Right atrium auricular region (tissue), 2 donors: ENCODE measurements at places on chromosomes 1 and 21.
A peak's percentile ranks its signal among the peaks of the same experiment; 100 is the strongest.

DNA sequence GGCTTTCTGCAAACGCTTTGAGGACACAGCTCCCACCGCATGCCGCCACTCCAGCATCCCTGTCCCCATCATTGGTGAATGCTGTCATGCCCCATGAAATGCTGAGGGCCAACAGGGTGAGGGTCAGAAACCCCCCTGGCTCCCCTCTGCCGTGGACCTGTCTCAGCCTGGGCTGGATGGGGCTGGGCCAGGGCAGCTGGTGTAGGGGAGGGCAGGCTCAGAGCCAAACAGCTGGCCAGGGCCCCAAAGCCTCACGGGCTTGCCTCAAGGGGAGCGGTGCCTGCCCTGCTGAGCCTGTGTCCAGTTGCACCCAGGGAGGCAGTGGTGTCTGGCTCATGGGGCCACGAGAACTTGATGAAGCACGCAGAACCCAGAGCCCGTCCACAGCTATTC, 49.7 kb downstream of the S100B start:
- H3K27ac ChIP-seq: peak overlapping the region; percentile 80
- H3K27me3 ChIP-seq: no peaks in the 10 kb centered on the region
- peaks cover 65% of the 10 kb centered on the region for H3K36me3 ChIP-seq
- no peak overlapping the region for H3K4me3 ChIP-seq
- no peaks in the 10 kb centered on the region for H3K4me1 ChIP-seq
- DNase-seq: peak; percentile 49

DNA sequence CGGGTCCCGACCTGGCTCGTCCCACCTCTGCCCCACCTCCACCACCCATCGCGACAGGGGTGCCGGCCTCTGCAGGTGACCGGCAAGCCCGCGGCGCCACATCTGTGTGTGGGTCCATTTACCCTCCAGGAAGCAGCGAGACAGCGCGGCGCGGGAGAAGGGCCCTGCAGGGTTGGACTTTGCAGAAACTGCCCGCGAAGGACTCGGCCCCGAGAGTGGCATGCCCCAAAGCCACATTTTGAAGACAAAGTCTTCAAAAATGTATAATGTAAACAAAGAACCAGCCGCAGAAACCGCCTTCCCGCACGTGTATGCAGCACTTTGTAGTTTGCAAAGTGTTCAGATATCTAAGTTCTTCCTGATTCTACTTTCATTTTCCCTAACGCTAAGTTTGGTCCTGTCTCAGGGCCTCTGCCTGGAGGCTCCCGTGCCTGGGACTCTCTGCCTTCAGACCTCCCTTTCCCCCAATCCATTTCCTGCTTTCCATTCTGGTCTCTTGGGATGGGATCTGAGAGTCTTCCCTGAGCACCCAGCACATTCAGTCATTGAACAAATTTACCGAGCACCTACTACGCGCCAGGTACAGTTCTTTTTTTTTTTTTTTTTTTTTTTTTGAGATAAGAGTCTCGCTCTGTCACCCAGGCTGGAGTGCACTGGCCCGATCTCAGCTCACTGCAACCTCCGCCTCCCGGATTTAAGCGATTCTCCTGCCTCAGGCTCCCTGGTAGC, 524 bp upstream of the TMCO4 start:
- H3K27me3 ChIP-seq: no peaks in the 10 kb centered on the region
- H3K36me3 ChIP-seq: no peaks in the 10 kb centered on the region
- peak; percentile 61 for DNase-seq
- peaks cover 12% of the 10 kb centered on the region for H3K4me1 ChIP-seq
- peak overlapping the region; percentile 62 for H3K4me3 ChIP-seq
- H3K27ac ChIP-seq: peak overlapping the region; percentile 65

DNA sequence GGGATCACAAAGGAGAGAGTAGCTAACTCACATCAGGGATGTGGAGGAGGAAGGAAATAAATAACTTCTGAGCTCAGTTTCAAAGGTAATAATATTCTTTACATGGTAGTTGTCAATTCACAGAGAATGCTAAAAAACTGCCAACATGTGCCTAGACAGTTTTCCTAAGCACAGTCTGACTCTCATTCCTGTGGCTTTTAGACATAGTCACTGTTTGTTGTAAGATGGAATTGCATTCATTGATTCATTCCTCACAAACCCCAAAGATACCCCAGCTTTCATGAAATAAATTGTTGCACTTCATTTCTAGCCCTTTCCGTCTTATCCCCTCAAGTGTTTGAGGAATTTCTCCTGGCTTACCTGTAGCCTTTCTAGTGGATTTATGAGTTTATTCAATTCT, 263.9 kb downstream of the NTNG1 start:
- no peak overlapping the region for H3K4me3 ChIP-seq
- H3K27me3 ChIP-seq: no peaks in the 10 kb centered on the region
- no peaks in the 10 kb centered on the region for H3K36me3 ChIP-seq
- H3K4me1 ChIP-seq: no peaks in the 10 kb centered on the region
- DNase-seq: no peak
- H3K27ac ChIP-seq: no peak overlapping the region

- no peak for DNase-seq
- no peaks in the 10 kb centered on the region for H3K27me3 ChIP-seq
- no peaks in the 10 kb centered on the region for H3K4me1 ChIP-seq
- H3K27ac ChIP-seq: no peak overlapping the region
- no peak overlapping the region for H3K4me3 ChIP-seq
Observed at GRCh38 chr1:70090875-70091274, 114.5 kb downstream of the LRRC40 start.

DNA sequence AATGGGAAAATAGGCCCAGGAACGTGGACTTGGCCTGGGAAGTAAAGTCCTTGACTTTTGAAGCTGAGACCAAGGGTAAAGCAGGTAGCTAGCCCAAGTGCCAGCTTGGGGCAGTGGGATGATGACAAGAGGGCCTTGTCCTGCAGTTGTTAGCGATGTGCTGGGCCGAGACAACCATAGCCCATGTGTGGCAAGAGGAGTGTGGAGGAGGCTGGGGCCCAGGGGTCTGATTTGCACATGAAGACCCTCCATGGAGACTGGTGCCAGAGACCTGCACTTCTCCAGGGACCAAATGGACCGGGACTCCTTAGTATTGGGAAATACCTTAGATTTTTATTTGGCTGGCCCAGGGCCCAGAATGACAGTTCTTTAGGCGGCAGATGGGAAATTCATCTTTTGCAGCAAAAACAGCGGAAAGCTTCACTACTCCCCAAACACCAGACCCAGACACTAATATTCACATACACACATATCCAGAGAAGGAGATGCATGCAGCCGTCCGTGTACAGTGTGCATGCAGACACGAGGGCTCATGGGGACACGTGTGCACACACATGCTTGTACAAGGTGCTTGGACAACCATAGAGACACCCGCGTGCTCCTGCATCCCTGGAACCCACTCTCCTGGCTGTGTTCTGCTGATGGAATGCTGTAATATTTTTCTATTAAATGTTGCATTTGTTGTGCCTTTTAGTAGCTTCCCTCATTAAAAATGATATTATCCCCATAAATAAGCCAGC, 78.1 kb upstream of the CSF3R start:
- H3K4me1 ChIP-seq: no peaks in the 10 kb centered on the region
- no peak for DNase-seq
- no peaks in the 10 kb centered on the region for H3K27me3 ChIP-seq
- no peak overlapping the region for H3K27ac ChIP-seq
- H3K36me3 ChIP-seq: no peaks in the 10 kb centered on the region
- H3K4me3 ChIP-seq: no peak overlapping the region

- no peak for DNase-seq
- no peaks in the 10 kb centered on the region for H3K4me1 ChIP-seq
- peak overlapping the region; percentile 96 for H3K27ac ChIP-seq
- H3K36me3 ChIP-seq: no peaks in the 10 kb centered on the region
- no peaks in the 10 kb centered on the region for H3K27me3 ChIP-seq
Observed at GRCh38 chr1:46133181-46133658, 791 bp upstream of the PIK3R3 start.

- H3K27ac ChIP-seq: no peak overlapping the region
- H3K4me1 ChIP-seq: no peaks in the 10 kb centered on the region
- no peaks in the 10 kb centered on the region for H3K36me3 ChIP-seq
- peaks cover 11% of the 10 kb centered on the region for H3K27me3 ChIP-seq
- DNase-seq: no peak
Observed at GRCh38 chr1:107142140-107142542, 1.3 kb downstream of the NTNG1 start.

DNA sequence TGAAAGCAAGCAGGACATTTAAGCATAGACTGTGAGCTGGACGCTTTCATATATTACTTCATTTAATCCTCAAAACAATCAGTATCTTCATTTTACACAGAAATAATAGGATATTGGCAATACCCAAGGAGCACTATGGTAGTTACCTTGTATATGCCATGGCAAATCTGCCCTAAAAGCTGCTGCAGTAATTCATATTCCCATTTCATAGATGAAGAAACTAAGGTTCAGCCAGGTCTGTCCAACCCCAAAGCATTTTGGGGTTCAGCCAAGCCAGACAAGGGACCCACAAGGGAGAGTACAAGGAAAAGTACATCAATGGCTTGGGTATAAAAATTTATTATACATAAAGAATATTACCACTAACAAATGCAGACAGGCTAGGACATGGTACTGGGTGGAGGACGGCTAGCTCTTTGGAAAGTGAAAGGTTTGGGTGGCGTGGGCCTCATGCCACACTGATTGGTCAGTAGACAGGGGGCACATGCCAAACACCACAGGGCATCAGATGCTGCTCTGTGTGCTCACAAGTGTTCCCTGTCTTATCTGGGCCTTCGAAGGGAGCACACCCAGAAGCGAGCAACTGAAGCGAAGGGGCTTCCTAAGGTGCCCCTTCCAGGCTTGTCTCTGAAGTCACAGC, 23.9 kb upstream of the PTAFR start:
- H3K27me3 ChIP-seq: no peaks in the 10 kb centered on the region
- no peak overlapping the region for H3K4me3 ChIP-seq
- no peak overlapping the region for H3K27ac ChIP-seq
- H3K4me1 ChIP-seq: no peaks in the 10 kb centered on the region

DNA sequence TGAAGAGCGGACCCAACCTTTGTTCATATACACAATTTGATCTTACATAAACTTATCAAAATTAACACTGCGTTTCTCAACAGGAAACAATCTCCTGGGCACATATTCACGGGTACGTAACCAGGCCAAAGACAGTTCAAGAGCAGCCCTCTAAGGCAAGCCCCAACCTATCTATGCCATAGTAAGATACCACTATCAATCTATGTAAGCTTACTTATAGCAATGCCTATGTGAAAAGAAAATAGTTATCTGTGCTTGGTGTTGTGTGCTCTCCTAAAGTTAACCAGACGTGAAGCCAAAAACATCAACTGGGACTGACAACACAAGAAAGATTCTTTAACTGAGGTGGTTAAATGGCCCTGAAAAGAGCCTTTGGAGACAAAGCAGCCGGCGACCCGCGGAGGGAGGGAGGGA, 49.4 kb upstream of the BOLA1 start:
- H3K36me3 ChIP-seq: no peaks in the 10 kb centered on the region
- no peaks in the 10 kb centered on the region for H3K4me1 ChIP-seq
- H3K27ac ChIP-seq: peak overlapping the region; percentile 78
- DNase-seq: no peak
- peak overlapping the region; percentile 49 for H3K4me3 ChIP-seq

DNA sequence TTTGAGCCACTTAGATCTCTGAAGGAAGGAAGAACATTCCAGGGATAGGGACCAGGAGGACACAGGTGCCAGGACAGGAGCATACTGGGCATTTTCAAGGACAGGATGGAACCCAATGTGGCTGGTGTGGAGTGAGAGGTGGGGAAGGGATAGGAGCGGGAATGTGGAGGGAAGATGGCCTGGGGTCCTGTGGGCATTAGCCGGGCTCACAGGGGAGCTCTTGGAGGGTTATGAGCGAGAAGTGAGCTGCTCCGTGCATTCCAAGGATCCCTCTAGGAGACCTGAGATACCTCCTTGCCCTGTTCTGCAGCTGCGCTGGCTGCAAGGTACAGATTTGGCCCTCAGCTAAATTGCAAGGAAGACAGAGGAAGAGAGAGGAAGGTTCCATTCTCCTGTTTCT, 87.5 kb downstream of the IER5 start:
- DNase-seq: peak; percentile 18
- H3K4me1 ChIP-seq: no peaks in the 10 kb centered on the region
- no peak overlapping the region for H3K4me3 ChIP-seq
- no peaks in the 10 kb centered on the region for H3K27me3 ChIP-seq
- H3K27ac ChIP-seq: no peak overlapping the region

DNA sequence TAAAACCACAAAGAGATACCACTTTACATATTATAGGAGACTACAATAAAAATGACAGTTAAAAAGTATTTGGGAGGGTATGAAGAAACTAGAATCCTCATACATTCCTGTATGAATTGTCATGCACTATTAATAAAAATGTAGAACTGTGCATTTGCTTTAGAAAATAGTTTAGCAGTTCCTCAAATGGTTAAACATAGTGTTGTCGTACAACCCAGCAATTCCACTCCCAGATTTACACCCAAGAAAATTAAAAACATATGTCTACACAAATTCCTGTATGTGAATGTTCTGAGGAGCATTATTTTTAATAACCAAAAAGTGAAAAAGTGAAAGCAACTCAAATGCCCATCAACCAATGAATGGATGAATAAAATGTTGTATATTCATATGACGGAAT, 23.1 kb upstream of the PDE4B start:
- no peaks in the 10 kb centered on the region for H3K27me3 ChIP-seq
- H3K4me3 ChIP-seq: no peak overlapping the region
- no peaks in the 10 kb centered on the region for H3K4me1 ChIP-seq
- DNase-seq: no peak

DNA sequence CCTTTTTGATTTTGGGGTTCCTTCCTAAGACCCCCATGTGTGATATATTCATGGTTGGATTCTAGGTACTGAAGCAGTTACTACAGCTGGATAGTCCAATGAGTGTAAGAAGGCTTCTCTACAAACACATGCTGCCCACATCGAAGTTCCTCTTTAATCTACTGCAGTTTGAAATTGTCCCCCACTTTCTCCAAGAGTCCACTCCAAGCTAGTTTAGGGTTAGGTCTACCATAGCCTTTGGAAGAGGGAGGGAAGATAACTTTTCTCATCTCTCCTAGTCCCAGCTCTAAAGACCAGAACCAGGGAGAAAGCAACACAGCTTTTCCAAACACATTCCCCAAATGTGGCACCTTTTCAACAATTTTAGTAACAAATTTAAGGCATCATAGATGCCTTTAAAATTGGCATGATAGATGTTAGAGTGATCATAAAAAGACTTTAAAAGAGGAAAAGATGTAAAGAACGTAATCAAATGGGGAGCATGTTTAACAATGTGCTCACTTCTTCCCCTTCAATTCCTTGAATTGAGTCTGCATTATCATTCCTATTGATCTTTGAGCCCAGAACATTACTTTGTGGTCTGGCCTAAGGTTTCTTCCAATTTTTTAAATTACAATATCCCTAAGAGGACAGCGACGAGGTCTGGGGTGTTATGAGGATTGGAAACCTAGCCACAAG, 1.0 kb upstream of the EXO1 start:
- H3K4me3 ChIP-seq: peak overlapping the region; percentile 72
- DNase-seq: no peak
- no peaks in the 10 kb centered on the region for H3K27me3 ChIP-seq
- no peaks in the 10 kb centered on the region for H3K36me3 ChIP-seq
- peak overlapping the region; percentile 97 for H3K27ac ChIP-seq
- H3K4me1 ChIP-seq: peaks cover 9% of the 10 kb centered on the region

- H3K27me3 ChIP-seq: no peaks in the 10 kb centered on the region
- H3K27ac ChIP-seq: no peak overlapping the region
- peaks cover 1% of the 10 kb centered on the region for H3K4me1 ChIP-seq
- no peak for DNase-seq
Observed at GRCh38 chr1:86377341-86377740, 18.8 kb downstream of the ODF2L start.
